MV-4-11 (cell line): ENCODE measurements at places on chromosomes 13 and 19.
A peak's percentile ranks its signal among the peaks of the same experiment; 100 is the strongest.

- DNase-seq: peak; percentile 25
These were observed 42.4 kb downstream of the UQCRFS1 start for GRCh38 chr19:29170554-29170953.

- peak; percentile 70 for DNase-seq
These were observed 2.7 kb upstream of the GATAD2A start for GRCh38 chr19:19402656-19403372.

GRCh38 chr19:3146677-3147100 is 10.9 kb downstream of the GNA15 start:
- DNase-seq: peak; percentile 18

- no peak for DNase-seq
These were observed at the start of gene LYPD3 for GRCh38 chr19:43465468-43466120. TSS of gene LYPD3 (minus strand) at chr19:43465608. CDS start at chr19:43465571, 37 bp downstream.

DNA sequence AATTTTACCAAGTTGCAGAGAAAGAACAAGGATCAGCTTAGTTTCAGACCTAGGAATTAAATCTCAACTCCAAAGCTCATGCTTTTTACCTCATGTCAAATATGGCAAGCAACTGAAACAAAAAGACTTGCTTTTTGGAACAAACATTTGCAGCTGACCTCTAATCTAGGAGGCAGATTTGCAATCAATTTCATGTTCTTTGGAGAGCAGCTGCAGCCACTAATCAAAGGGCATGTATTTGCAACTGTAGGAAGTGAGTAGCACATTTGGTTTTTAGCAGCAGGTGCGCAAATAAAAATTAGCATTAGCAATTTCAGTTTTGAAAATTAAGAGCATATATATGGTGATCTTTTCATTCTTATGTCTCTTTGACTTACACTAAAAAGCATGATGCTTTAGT is 459.3 kb upstream of the SLC10A2 start:
- DNase-seq: no peak

DNA sequence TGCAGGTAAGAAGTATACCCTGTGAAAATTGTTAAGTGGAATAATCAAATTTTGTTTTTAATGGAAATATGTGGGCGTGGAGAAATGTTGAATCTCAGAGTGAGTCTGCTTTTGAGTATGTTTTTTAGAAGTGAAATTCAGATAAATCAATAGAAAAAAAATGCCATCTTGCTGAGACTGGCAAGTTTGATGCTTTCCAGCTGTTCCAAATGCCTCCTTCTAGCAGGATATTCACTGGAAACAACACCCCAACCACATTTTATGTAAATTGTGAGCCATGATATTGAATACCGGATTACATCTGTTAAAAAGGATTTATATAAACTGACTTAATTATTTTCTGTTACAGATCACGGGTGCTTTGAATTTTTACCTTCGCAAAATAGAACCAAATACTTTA is 115.4 kb downstream of the ITGBL1 start:
- DNase-seq: no peak

GRCh38 chr13:29556742-29557141 is 38.7 kb downstream of the SLC7A1 start:
- no peak for DNase-seq

DNA sequence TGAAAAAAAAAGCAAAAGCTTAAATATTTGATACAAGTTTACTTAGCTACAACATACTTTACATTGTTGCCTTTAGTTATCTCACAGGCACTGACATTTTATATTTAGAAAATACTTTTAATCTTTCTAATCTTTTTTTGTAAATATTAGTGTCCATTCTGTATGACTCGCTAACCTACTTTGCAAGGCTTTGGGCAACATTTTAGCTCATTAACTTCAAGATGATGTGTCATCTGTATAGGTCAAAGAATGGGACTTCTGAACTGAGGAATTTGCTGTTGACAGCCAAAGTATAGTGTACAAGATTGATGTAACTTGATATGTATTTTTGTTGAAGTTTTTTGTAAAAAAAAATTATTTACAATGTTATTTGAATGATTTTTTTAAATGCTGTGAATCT is 2.7 kb upstream of the C1QTNF9 start:
- DNase-seq: no peak

- no peak for DNase-seq
These were observed 35.0 kb downstream of the B3GLCT start for GRCh38 chr13:31234729-31235128.

DNA sequence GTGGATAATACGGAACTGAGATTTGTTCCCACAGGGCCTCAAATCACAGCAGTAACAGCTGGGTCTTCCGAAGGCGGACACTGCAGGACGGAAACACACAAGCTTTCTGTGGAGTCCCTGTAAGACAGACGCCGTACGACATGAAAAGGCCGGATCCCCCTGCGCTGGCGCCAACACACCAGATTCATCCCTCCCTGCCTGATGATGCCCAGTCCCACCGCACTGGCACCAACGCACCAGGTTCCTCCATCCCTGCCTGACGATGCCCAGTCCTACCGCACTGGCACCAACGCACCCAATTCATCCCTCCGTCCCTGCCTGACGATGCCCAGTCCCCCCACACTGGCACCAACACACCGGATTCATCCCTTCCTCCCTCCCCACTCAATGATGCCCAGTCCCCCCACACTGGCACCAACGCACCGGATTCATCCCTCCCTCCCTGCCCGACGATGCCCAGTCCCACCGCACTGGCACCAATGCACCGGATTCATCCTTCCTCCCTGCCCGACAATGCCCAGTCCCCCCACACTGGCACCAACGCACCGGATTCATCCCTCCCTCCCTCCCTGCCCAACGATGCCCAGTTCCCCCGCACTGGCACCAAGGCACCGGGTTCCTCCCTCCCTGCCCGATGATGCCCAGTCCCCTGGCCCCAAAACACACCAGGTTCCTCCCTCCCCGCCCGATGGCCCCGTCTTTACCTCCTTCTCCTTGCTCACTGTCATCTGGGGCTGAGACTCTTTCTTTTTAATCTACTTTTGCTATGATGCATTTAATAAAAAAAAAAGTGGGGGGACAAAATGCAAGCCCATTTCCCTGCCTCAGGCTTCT is 55.1 kb downstream of the RASA3 start:
- no peak for DNase-seq
